ENCODE measurements at places on chromosomes 7 and 10.

DNA sequence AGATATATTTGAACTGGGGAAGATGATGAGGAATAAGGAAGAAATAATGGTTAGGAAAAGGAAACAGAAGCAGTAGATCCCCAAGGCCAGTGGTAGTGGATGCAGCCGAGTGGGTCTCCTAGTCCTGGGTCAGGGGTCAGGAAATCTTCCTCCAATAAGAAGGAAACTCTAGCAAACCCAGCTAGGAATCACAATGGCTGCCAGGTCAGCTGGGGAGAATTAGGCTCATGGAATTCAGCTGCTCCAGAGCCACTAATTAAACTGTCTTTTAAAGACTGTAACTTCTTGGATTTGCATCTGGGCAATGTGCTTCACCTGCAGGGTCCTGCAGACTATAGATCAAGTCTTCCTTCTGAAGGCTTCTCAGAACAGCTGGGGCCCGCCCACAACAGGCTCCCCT is 644.4 kb downstream of the KCNMA1 start:
- DNase-seq, result no peak

DNA sequence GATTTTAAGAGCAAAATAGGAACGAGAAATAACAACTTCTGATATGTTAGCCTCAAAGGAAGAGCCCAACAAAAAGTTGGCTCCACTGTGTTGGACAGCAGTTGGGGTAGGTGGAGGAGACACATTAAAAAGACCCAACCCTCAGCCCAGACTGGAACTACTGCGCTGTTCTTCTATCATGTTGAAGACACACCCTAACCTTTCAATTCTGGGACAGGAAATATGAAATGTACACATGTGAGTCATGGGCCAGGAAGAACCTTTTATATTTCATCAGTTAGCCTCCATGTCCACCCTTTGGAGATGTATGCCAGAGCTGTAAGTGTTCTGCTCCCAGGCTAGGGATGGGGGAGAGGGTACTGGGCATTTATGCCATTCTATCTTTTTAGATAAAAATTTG is 22.1 kb downstream of the CLDN12 start:
- no peak for DNase-seq

GRCh38 chr10:75195035-75195763 is 15.4 kb upstream of the VDAC2 start:
- DNase-seq, result no peak

DNA sequence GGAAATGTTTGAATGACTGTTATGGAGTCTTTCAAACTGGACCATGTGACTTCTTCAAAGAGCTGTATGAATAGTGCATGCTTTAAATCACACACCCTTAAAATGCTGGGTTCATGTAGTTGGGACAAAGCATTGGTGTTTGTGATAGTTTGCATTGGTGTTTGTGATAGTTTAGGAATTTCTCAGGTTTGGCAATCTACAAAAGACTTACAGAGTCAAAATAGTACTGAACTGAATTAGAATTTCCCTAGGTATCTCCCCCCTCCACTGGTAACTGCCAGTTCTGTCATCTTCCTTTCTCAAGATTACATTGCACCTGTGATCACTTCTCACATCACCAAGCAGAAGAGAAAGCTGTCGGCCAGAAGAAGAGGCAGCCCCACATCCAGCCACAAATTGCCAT is 261.1 kb downstream of the GATA3 start:
- no peak for DNase-seq

DNA sequence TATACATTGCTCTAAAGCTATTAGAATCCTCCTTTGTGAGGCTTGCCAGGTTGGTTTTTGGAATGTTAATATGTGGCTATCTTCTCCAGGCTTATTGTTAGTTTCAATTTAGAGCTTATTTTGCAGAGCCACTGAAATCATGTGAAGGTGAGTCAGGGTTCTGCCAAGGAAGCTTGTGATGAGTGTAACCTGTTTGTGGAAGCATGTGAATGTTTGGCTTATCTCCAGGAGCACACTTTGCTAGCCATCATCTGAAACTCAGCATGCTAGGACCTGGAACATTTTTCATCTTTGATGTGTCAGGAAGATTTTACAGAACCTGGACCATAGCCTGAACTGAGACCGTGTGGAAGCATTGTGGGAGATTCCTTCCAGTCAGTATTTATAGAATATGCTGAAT is 197.3 kb downstream of the PPP1R9A start:
- DNase-seq, result no peak

DNA sequence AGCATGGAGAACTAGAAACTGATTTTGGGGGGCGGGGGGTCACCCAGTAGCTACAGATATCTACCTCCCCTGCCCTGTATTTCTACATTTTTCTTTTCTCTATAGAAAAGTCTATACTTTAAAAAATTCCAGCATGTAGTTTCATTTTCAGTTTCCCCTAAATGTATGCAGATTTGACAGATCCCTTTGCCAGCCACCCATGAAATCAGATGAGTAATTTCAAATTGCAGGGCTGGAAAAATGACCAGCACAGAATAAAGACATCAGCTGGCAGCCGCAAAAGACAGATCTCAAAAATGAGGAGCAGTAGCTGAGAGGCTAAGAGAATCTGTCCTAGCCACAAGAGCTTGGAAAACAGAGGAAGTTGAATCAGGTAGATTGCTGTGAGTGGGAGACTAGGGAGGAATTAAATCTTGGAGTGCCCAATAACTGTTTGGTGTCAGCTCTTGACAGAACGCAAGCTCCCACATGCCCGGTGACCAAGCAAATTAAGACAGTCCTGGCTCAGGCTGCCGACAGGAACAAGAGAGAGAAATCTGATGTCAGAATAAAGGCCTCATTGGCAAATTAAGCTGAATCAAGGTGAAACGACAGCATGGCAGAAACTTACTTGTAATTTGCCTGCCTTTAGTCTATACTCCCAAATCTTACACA is 24.5 kb downstream of the ADRB1 start:
- DNase-seq, result no peak

- no peak for DNase-seq
These were observed 911 bp upstream of the ZP3 start for GRCh38 chr7:76423666-76424412.

DNA sequence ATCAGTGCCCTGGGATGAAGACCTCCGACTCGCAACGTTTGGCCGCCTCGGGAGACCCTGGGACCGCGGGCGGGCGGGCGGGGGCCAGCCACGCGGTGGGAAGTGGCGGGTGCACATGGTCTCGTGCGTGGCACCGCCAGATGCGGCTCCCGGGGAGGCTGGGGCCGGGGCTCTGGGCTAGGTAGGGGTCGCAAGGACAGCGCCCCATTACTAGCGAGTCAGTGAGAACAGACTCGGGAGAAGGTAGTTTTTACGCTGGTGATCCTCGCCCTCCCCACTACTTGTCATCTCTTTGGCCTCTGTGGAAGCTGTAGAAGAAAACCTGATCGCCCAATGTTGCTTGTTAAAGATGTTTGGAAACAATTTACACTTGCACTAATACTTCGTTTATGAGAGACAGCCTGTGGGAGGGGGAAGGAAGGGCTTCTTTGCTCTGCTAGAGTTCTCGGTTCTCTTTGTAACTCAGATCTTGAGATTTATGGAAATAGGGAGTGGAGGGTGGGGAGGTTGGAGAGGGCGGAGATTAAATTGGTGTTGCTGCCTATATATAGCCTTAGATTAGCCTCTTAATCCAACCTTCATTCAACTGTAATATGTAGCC is 591 bp downstream of the BZW2 start:
- no peak for DNase-seq

- no peak for DNase-seq
These were observed 2.0 kb downstream of the NOD1 start for GRCh38 chr7:30476459-30477145.

DNA sequence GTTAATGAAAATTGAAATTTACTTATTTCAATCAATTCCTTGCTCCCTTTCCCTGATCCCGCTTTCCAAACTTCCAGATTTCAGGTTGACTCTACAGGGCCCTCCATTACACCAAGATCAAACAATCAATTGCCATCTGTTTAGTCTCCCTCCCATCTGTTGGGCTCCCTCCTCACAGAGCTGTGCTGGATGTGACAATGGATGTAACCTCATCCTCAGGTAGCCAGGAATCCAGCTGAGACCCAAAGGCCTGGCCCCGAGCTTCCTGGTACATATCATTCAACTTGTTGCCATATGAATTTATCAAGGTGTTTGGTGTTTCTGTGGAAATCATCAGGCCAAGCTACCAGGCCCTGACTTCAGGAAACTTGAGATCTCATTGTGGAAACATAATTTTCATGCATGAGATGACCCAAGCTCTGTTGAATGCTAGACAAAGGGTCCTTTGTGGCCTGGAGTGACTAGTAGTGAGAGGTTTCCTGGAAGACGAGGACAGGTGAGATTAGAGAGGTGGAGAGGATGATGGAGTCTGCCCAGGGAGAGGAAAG is 148.6 kb upstream of the PDE1C start:
- no peak for DNase-seq

- DNase-seq, result no peak
These were observed 290.3 kb upstream of the NFE2L3 start for GRCh38 chr7:25861601-25862260.

- no peak for DNase-seq
These were observed 43.6 kb downstream of the PDGFA start for GRCh38 chr7:475951-476441.

- no peak for DNase-seq
These were observed 179.5 kb upstream of the IMMP2L start for GRCh38 chr7:111741811-111742240.

GRCh38 chr10:125625586-125625985 is 57.4 kb downstream of the TEX36 start:
- DNase-seq, result no peak

DNA sequence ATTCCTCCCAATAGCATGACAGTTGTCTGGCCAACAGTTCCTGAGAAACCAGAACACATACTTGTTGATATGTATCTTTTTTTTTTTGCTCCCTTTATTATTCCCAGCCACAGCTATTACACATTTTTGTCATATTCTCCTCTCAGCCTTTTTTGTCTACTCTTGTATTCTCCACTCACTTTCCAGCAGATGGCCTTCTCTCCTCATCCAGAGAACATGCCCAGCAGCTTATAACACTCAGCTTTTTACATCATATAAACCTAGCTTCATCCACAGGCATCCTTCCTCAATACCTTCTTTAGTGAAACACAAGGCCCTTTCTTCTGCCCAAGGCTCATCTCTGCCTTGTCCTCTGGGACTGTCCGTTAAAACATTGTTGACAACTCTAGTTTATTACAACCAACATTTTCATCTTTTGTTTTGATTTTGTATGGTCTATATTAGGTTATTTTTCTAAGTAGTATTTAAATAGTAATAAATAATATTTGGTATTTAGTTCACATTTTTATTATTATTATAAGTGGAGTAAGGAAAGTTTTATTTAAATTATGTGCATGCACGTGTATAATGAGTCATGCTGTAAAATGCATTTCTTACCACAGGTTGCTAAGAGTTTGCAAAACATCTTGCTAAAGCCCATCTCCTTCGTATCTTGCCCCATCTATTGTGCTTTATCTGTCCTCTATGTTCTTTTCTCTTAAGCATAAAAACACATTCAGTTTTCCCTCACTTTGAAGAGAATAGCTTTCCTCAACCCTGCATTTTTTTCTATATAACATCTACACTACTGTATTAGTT is 101.5 kb downstream of the ORC5 start:
- no peak for DNase-seq

GRCh38 chr10:91901784-91902677 is 7.3 kb downstream of the FGFBP3 start:
- DNase-seq, result no peak

DNA sequence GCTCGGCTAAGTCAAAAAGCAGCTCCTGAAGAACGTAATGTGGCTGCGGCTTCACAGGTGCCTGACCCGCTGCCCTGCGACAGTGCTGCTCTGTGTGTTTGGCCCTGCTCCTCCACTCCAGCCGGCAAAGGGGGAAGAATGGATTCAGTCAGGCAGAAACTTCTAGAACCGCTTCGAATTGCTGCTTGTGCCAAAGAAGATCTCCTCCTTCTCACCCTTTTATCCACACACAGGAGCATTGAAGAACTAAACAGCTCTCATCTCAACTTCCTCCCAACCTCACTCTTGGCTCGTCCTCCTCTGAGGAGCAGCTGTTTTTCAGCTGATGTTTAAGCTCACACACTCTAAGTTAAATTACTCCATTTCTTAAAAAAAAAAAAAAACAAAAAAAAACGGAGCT is 651.4 kb downstream of the INHBA start:
- no peak for DNase-seq

DNA sequence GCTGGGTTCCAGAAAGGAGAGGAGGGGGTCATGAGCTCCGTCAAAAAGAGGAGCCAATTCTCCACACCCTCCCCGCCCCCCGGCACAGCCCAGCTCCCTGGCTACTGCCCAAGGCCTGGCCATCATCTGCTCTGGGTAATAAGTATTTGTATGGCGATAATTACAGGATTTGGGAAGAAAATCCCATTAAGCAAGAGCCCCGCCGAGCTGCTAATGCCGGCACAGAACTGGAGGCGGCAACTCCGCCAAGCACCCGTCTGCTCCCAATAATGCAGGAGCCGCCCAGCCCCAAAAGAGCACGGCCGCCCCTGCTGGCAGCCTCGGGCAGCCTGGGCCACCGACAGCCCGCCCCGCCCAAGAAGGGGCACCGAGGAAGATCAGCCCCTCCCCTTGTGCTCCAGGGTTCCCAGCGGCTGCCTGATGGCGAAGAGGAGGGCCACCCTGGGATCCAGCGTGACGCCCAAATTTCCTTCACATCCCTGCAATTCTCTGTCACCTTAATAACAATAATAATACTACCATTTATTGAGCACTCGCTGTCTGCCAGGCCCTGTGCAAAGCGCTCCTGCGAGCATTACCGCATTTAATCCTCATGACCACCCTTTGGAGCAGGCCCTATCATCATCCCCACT is 5.9 kb downstream of the SLIT1 start:
- no peak for DNase-seq

- DNase-seq, result no peak
These were observed 143.4 kb upstream of the GLI3 start for GRCh38 chr7:42380401-42380800.

GRCh38 chr7:90705391-90706071 is 109.4 kb downstream of the CDK14 start:
- no peak for DNase-seq

Data from stimulated activated CD4-positive, alpha-beta T cell treated with anti-CD3 and anti-CD28 coated beads, Interleukin-12 subunit alpha, Interleukin-12 subunit beta, amount 100 ng/mL, for 24 hours (primary cell).